ENCODE measurements at places on chromosomes 3 and 15.

DNA sequence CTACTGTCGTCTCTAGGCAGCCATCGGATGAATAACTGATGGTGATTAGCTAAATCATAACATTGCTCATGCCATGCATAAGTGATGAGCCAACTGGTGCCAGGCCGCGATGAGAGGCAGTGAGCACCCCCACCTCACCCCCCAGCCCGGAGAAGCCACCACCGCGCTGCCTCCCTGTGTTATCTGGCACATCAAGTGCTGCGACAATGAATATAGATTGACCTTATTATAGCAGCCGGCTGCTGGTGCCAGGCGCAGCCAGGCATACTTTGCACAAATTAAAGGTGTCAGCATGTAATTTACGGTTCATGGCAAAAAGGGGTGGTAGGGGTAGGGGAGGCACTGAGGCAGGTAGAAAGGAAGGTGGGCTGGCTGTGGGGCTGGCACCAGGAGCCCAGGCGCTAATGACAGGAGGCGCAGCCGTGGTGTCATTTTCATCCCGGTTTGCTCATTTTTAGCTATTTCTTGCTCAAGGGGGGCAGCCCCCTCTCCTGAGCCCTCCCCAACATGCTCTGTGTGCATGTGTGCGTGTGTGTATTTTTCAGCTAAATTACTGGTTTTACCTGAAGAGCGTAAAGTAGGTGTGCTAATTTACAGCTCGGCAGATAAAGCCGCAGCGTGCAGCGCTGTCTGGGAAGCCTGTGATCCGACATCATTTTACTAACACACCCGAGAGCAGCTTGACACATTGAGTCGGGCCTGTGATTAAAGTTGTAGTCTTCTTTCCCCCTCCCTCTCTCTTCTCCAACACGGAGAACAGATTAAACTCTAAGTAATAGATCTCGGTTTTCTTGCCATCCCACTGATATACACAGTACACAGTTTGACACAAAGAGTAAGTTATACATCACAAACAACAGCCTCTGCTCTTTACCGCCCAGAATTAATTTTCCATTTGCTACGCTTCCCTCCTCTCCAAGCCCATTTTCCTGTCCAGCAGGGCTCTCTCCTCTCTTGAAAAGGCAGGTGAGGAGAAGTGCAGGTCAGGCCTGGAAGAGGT, 212.3 kb downstream of the RPLP1 start:
- no peak for DNase-seq

DNA sequence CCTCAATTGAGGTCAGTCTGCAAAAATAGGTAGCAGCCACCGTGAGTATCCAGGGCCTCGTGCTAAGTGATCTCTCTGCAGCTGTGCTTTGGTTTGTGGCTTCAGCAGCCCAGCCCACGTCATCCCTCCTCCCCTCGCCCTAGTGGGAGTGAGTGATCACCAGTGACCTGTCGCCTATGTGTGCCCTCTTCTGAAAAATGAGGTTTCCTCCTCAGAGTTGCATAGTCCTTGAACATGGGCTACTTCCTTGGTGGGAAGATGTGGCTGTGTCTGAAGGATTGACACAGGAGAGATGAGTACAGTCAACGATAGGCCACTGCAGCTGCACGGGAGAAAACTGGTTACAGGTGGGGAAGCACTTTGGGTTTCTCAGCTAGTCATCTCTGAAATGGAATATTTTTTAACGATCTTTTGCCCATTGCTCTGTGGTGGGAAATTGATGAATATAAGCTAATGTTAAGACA, 144.8 kb upstream of the BHLHE40 start:
- DNase-seq = no peak

DNA sequence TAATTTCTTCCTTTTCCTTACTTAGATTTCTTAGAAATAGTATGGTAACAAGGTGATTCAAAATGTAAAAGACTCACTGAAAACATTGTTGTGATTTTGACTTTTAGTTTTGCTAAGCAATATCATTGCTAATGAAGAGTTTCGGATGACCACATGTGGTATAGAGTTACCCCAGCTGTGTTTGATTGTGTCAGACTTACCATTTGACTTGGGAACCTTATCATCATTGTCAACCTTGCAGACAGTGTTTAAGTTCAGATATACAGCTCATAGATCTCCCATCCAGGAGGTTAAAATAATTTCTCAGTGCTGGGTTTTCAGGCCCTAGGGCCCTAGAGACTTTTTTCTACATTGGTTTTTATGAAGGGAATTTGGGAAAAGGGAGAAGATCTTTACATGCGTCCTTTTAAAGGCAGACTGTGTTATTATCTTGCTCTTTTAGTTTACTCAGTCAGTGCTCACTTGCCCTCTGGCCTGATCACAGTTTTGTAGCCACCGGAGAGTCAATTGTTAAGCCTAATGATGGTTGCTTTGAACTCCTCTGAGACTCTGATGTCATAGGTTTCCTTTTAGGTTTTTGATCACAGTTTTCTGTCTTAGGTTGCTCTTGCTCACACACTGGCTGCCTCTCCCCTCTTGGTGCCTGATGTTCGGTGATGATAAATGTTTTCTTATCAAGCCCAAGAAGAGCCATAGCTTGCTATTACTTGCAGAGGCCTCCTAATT, 133.5 kb upstream of the ZPLD1 start:
- DNase-seq = no peak

DNA sequence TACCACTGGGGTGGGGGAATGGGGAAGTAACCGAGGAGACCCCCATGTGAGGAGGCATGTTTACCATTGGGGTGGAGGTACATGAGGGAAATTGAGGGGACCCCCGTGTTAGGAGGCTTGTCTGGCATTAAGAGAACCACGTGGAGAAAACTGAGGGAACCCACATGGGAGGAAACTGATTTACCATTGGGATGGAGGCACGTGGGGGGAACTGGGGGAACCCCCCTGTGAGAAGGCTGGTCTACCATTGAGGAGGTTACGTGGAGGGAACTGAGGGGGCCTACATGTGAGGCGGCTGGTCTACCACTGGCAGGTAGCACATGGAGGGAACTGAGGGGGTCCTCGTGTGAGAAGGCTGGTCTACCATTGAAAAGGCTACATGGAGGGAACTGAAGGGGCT, 159.4 kb downstream of the FBLN2 start:
- DNase-seq = no peak

- no peak for DNase-seq
Observed at GRCh38 chr3:13536832-13537231, 12.1 kb upstream of the FBLN2 start.

DNA sequence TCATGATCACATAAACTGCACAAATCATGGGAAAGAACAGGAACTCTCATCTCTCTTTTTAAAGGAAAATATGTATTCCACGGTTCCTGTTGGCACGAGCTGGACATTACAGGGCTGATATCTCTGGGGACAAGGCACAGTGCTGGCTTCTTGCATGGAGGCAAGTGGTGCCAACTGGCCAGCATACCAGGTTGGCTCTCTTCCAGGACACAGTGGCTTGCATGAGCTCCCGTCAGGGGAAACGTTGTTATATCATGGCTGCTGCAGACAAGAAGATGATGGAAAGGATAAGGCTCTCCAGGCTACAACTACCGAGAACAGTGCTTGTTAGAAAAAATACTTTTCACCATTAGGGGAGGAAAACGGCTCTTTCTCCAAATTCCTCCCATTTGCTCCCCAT, 283.9 kb downstream of the RORA start:
- no peak for DNase-seq

GRCh38 chr3:47536221-47536891, 22.8 kb upstream of the ELP6 start:
- no peak for DNase-seq

GRCh38 chr3:58192069-58192468, 18.7 kb downstream of the DNASE1L3 start:
- no peak for DNase-seq

GRCh38 chr3:48750856-48751255, 33.8 kb upstream of the IP6K2 start:
- DNase-seq = no peak

- DNase-seq = no peak
Observed at GRCh38 chr15:48318131-48318530, 13.1 kb upstream of the DUT start.

DNA sequence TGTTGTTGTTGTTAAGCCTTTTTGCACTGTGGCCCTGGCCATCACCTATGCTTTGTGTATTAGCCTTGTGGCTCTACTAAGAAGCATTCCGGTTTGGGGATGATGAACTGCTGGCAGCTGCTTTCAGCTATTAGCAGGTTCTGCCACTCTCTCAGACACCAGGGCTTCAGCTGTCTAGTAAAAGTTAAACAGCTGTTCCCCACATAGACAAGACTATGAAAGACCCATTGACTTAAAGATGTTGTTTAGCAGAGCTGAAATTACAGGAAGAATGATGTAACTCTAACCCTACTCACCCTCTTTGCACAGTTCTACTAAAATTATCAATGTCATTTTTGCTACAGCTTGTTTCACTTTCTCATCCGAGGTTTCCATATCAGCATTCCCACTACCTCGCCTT, 131.2 kb upstream of the CGNL1 start:
- no peak for DNase-seq

GRCh38 chr3:108822123-108822897, at the start of gene TRAT1:
Gene TRAT1 (plus strand): TSS chr3:108822786. CDS start chr3:108822928, 142 bp downstream.
- no peak for DNase-seq

DNA sequence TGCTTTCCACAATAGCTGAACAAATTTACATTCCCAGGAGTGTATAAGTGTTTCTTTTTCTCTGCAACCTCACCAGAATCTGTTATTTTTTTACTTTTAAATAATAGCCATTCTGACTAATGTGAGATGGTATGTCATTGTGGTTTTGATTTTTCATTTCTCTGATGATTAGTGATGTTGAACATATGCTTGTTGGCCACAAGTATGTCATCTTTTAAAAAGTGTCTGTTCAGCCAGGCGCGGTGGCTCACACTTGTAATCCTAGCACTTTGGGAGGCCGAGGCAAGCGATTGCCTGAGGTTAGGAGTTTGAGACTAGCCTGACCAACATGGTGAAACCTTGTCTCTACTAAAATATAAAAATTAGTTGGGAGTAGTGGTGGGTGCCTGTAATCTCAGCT, 619.3 kb downstream of the SI start:
- DNase-seq = no peak

GRCh38 chr3:136835089-136835812, 16.3 kb downstream of the SLC35G2 start:
- no peak for DNase-seq

- DNase-seq = no peak
Observed at GRCh38 chr3:172635588-172635987, 75.3 kb downstream of the NCEH1 start.

- DNase-seq = no peak
Observed at GRCh38 chr15:61227950-61228936, 859 bp downstream of the RORA start.

DNA sequence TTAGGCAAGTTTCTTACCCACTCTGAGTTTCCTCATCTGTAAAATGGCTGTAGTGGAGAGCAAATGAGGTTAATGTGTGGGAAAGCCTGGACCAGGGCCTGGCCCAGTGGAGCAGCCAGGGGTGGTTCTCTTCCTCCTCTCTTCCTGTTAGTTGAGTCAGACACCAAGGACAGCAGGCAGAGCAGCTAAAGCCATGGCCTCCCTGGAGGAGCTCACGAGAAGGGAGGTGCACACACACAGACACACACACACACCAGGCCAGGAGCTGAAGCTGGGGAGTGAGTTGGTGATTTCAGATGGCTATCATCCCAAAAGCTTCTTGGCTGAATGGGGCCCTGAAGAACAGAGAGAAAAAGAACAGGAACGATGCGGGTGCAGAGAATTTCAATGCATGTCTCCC, 33.2 kb upstream of the TSPAN3 start:
- no peak for DNase-seq

GRCh38 chr3:126982126-126982470, 817 bp upstream of the PLXNA1 start:
- DNase-seq = no peak
